Transverse colon (tissue), 4 donors: ENCODE measurements at places on chromosomes 16 and 17.

- no peak for DNase-seq
Measured at GRCh38 chr17:1228781-1229348, 41.4 kb upstream of the BHLHA9 start.

DNA sequence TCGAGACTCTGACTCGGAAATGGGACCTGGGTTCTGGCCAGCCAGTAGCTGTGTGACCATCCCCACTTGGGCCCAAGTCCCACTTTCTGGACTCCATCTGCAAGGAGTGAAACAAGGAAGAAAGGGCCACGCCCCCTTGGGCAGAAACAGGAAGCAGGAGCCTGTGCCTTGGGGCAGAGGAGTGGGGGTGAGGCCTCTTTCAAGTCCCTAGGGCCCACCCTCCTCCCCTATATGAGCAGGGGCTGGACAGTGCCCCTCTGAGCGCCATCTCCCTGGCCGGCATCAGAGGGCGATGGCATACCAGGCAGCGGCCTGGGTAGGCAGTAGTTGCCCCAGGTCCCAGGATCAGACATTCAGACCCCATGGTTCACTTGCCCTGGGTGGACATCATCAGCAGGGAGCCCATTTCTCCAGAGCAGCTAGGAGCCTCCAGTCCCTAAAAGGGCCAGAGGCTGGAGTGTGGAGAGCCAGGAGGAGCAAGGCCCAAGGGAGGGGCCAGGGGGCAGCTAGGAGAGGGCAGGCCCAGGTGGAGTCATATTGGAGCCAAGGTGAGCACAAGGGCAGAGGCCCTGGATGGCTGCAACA is 7.1 kb downstream of the BCAR1 start:
- DNase-seq: peak; percentile 63

DNA sequence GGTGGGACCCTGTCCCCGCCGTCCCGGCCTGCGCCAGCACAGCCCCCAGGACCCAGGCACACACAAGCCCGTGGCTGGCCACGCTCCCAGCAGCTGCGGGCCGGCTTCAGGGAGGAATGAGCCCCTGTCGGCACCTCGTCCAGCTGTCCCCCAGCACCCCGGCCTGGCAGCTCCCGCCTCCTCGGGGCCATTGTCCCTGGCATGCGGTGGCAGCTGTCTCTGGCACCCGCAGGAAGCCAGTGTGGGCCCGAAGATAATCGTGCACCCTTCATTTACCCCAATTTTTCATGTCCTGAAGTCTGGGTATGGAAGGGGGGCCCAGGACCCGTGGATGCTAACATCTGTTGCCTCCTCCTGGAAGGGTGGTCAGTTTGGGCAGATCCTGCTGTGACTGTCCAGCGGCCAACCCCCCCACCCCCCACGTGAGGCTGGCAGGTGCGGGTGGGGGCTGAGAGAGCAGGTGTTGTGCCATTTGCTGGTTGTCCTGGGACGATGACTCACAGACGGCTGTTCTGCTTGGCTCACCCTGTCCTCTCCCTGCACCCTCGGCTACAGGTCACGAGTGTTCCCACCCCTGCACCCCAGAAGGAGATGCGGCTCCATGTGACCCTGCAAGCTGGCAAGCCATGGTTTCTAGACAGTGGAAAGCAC is 4.0 kb upstream of the LMF1 start:
- no peak for DNase-seq

GRCh38 chr17:78126895-78127238 is 1.7 kb downstream of the TMC6 start:
- DNase-seq: no peak

DNA sequence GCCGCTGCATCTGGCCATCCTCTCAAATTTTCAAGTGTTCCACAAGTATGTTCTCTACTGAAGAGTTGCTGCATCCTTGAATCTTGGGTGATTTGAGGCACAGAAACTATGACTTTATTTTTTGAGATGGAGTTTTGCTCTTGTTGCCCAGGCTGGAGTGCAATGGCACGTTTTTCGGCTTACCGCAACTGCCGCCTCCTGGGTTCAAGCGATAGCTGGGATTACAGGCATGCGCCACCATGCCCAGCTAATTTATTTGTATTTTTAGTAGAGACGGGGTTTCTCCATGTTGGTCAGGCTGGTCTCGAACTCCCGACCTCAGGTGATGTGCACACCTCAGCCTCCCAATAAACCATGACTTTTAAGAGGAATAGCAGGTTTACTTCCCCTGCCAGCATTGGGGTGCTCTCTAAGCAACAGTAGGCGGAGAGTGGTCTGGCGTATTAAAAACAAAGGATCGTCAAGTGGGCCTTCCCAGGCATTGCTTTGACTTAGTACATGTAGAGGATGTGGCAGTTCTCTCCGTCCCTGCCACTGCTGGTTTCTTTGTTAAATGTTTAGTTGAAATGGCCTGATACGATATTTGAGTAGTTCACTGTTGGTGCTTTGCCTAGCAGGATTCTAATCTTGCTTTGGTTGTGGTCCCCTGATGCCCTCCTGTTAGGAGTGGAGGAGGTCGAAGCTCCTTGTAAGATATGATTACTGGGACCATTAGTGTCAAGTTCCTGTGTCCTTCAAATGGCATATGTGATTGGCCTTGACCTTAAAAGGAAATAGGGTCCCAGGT is 9.5 kb downstream of the PYCARD start:
- DNase-seq: no peak

DNA sequence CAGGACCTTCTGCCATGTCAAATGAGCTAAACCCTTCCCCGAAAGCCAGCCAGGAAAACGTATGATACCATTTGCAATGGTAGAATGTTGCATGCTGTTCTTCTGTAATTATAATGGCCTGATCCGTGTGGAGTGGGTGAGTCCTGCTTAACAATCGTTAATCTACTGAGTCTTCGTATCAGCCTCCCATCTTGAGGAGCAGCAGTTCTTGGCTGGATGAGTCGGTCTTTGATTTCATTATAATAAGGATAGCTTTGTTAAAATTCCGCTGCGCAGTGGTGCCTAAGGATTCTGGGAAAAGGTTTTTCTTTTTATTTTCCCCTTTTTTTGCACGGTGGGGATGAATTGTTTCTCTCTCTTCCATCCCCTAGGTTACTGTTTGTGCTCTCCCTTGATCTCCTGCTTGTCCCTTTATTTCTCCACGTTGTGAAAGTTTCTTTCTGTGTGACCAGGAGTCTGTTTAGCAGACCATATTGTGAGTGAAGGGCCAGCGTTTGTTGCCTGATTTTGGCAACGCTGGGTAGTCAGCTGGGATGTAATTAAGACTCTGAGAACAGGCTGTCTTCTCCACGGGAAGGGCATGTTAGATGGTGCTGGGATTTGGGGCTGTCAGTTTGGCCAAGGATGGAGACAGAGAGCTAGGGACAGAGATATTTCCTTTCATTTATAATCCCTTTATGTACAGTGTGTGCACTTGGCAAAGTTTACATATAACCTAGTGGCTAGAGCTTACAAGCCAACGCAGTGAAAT is 263.0 kb downstream of the FTO start:
- no peak for DNase-seq

DNA sequence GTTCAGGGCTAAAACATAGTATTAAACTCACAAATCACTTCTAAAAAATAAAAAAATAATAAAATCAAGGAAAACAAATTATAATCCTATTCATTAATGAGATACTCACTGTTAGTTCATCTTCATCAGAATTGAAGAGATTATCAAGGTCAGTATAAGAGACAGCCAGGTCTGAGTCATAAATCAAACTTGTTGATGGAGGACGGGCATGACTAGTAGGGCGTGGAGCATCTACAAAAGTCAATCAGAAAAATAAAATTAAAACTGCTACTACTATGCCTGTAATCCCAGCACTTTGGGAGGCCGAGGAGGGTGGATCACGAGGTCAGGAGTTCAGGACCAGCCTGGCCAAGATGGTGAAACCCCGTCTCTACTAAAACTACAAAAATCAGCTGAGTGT is 59.1 kb upstream of the INTS2 start:
- DNase-seq: no peak

DNA sequence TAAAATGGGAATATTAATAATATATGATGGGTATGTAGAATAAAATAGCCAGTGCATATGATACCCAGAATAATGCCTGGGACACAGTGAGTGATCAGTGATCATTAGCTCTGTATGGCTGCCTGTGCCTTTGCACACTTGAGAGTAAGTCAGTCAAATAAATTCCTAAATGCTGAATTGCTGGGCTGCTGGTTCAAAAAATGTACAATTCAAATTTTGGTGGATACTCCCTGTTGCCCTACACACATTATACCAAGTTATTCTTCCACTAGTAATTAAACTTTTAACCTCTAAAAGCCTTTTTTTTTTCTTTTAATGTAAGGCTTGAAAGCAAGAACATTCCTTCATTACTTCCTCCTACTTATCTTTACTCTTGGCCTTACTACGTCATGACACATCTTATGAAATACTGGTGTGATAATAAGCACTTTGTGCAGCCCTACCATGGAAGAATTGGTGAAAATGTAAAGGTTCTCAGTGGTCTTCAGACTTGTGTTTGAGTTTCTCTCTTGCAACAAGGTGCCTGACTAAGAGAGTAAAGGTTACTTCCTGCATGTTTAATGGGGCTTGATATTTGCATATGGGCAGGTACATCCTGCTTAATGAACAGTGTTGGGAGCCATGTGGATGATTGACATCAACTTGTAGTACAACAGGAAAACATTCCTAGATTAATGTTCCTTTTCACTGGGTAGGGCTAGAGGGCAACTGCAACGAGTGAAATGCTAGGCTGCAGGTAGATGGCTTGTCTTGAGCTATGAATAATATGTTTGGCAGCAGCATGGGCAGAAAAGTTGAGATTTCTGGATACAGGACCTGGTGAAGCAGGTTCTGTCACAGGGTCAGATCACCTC is 84.3 kb downstream of the PRKCA start:
- DNase-seq: no peak

- DNase-seq: no peak
Measured at GRCh38 chr17:64709481-64709880, 47.4 kb upstream of the SMURF2 start.

- no peak for DNase-seq
Measured at GRCh38 chr16:49011901-49012300, 269.7 kb downstream of the CBLN1 start.

- DNase-seq: no peak
Measured at GRCh38 chr16:53257001-53257400, 177.3 kb upstream of the RBL2 start.

GRCh38 chr16:82699711-82700495 is 73.1 kb downstream of the CDH13 start:
- no peak for DNase-seq

DNA sequence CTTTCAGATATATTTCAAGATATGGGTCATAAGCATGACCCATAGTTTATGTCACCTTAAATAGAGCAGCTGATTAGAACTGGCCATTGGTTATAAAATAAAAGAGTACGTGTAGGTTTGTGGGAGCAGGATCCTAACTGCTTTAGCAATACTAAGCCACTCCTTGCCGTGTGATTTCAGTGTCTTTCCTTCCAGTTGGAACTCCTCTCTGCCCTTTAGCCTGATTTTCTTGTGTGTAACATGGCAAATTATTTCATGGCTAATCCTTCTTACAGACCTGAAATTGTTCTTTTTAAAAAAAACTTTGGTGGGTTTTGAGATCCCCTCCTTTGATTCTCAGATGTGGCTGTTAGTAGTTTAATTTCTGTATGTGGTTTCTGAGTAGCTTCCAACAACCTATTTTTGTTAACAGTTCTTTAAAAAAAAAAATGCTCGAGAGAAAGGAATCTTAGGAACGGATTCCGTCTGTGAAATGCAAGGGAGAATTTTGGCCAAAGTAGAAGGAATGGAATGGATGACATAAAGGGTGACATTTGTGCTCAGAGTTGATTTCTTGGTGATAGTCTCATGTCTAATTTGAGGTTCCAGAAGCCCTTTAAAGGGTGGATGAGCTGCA is 39.9 kb downstream of the DHRS7B start:
- DNase-seq: no peak

DNA sequence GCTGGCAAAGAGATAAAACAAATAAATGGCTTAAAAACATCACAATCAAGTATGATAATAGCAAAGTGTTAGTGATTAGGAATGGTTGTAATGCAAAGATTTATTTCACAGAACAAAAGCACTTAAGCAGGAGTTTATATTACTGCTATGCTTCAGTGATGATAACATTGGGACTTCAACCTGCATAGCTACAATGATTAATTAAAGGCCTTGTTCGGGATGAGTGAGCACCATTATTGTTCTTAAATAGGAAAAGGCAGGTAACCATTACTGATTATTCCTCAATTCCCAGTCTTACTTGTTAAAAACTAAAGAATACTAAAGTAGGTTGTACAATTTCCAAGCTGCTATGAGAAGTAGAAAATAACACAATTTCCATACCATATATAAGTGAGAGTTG is 1247.5 kb upstream of the CDH8 start:
- no peak for DNase-seq

DNA sequence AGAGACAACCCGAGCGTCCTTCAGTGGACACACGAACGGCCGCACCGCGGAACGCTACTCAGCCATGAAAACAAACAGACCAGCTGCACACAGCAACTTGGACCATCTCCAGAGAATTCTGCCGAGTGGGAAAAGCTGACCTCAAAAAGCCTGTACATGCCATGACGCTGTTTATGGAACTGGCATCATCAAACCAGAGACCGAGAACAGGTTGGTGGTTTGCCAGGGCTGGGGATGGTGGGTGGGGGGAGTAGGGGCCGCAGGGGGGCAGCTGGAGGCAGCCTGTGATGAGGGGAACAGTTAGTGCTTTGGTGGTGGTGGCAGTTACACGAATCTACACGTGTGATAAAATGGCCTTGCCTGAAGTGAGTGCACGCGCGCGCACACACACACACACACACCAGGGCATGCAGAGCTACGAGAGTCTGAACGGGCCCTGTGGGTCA is 169.8 kb downstream of the LAT start:
- no peak for DNase-seq

DNA sequence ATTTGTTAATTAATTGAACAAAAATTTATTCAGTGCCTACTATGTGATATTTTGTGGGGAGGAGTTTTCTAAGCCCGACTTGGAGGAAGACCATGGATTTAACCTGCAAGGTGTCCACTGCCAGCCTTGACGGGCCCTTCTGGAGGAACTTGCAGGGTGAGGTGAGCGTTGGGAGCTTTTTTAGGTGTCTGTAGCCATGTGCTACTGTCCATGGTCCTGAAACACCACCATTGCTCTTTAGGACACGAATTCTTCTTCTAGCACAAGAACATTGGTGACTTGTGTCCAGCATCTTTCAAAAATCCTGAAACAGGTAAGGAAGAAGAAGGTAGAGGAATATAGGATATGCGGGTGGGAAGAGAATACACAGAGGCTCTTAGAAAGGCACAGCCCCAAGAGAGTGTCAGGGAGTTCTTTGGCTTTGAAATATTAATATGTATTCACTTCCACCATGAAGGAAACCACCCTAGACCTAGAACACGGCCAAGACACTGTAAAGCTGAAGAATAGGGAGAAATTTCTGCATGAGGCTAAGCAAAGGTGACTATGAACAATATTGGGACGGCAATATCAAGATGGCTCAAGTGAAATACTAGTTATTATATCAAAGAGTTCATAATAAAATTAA is 27.9 kb upstream of the OR4D1 start:
- peak; percentile 16 for DNase-seq

GRCh38 chr17:37661400-37662014 is 18.3 kb upstream of the DDX52 start:
- DNase-seq: no peak

- no peak for DNase-seq
Measured at GRCh38 chr17:7024402-7024785, 1.5 kb downstream of the BCL6B start.
